ENCODE measurements at places on chromosomes 11 and 22.

DNA sequence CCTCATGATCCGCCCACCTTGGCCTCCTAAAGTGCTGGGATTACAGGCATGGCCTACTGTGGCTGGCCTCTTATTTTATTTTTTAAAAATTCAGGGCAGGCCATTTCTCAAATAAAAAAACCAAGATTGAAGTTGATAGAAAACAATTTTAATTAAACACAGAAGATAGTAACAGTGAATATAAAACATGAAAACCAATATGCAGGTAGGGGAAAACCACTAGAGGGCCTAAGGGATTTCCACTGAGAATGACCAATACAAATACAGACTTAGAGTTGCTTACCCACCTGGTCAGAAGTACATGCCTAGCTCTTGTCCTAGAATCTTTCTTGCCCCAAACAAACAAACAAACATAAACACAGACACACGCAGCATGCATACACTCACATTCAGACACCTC lies 1.7 kb upstream of the RTCB start:
- peak; percentile 13 for DNase-seq

- no peak for DNase-seq
Observed at GRCh38 chr22:37514526-37515051, 4.6 kb downstream of the CARD10 start.

DNA sequence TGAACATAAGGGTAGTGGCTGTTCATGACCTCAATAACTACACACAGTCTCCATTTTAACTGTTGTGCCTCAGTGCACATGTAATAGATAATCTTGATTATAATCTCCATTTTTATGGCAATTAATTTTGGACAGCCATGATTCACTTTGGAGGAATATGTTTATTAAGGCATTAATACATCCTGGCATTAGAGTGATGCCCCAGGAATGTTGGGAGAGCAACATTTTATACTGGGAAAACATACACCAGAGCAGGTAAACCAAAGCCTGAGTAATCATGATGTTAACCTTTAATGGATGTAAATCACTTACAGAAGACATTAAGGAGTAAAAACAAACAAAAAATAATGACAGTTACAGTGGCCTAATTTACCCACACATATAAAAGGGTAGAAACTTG lies 886.3 kb upstream of the RAG2 start:
- DNase-seq, result no peak

DNA sequence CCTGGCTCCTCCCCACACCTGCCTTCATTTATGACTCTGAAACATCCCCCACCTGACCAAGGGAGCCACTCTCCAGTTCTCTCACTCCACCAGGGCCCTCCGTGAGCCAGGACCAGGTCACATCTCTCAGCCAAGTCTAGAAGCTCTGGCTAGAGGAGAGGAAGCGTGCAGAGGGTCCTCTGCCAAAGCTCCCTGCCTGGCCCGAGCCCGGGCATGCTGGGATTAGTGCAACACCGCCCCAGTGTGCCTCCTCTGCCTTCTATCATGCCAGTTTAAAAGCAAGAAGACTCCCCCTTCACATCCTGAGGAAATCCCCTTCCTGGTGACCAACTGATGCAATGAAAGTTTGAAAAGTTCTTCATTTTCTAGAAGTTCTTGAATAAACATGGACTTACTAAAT lies 23.5 kb downstream of the TP53AIP1 start:
- no peak for DNase-seq

GRCh38 chr11:61022311-61023085 lies 51.0 kb downstream of the CD6 start:
- no peak for DNase-seq

GRCh38 chr11:131681920-131682319 lies 311.5 kb downstream of the NTM start:
- no peak for DNase-seq

- no peak for DNase-seq
Observed at GRCh38 chr11:27874998-27875830, 175.0 kb upstream of the BDNF start.

- DNase-seq, result no peak
Observed at GRCh38 chr22:48258811-48259210, 1496.4 kb downstream of the TBC1D22A start.

DNA sequence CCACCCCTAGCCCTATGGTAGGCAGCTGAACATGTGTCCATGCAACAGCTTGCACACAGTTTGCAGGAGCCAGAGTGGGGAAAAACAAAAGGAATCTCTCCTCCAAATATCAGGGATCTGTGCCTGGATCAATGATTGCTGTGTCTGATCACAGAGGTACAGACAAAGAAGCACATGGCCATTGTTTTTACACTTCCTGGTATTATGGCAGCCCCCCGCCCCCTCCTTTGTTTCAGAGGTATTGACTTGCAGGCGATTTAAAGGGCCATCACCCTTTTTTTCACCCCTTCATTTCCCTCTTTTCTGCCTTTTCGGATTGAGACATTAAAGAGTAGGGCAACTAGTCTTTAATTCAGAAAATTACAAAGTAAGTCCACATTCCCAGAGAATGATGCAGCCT lies 453.0 kb upstream of the LUZP2 start:
- DNase-seq, result no peak

DNA sequence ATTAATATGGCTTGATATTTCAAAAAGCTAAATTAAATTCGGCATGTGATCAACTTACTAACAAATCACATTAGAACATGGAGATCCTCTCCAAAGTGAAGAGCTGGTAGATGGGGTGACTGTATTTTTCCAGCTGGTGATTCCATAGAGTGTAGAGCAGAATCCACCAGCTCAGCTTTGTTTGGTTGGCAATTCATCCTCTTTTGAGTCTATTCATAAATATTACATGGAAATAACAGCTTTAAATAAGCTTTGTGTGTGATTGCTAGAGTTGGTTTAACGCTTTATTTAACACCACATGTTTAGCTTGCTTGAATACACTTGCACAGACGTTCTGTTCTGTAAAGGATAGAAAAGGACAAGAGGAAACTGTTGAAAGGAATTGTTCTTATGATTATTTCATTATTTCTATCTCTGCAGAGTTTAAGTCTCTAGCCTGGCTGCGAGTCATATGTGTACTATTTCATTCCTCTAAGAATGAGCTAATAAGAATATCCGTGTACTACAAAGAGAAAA lies 738.3 kb upstream of the KIRREL3 start:
- DNase-seq, result no peak

DNA sequence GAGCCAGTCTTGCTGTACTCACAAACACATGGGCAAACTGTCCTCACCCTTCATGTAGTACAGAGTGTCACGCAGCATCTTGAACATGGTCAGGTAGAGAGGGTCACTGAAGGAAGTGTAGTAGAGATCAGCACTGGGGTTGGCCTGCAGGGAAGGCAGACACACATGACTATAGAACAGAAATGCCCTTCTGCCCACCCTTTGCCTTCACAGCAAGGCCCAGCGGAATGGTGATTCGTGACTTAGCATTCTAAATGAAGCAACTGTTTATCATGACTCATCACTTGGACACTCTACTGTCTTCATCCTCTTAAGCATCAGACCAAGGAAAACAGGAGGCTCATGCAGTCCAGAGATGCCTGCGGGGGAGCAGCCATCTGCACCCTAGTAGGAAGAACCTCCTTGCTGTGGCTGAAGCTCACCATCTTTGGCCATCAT lies 33.4 kb downstream of the SERPIND1 start:
- DNase-seq, result peak; percentile 96

- DNase-seq, result peak; percentile 68
Observed at GRCh38 chr11:65500387-65501185, 1.7 kb downstream of the MALAT1 start.

DNA sequence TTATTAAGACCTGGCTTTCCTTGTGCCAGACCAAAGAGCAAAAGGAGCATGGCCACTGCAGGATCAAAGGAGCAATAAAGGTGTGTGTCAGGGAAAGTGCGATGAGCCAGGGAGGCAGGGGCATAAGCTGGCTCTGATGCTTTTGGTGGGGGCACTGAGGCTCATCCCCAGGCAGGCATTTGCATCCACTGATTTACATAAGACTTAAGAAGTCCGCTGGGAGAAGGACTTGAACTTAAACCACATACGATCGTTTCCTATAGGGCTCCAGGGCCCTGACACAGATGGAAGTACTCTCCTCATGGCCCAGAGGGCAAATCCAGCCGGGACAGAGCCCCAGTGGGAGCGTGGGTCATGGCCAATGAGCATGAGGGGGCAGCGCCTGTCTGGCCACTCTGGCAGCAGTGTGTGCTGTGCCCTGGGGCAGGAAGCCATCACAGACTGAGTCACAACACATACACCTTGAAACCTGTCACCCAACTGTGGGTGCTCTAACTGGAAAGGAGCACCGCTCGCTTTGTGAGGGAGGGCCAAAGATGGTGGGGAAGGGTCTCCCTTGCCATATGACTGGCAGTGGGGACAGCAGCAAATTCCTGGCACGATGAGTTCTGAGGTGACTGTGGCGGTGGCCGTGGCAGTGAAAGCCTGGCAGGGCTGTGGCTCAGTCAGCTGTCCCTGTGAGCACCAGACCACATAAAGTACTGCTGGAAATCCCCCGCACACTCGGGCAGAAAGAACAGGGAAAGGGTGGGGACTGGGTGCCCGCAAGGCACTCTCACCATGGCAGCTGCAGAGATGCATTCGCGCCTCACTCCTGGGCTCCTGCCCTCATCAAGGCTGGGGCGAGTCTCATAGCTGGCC lies 79.4 kb upstream of the LMO1 start:
- no peak for DNase-seq

DNA sequence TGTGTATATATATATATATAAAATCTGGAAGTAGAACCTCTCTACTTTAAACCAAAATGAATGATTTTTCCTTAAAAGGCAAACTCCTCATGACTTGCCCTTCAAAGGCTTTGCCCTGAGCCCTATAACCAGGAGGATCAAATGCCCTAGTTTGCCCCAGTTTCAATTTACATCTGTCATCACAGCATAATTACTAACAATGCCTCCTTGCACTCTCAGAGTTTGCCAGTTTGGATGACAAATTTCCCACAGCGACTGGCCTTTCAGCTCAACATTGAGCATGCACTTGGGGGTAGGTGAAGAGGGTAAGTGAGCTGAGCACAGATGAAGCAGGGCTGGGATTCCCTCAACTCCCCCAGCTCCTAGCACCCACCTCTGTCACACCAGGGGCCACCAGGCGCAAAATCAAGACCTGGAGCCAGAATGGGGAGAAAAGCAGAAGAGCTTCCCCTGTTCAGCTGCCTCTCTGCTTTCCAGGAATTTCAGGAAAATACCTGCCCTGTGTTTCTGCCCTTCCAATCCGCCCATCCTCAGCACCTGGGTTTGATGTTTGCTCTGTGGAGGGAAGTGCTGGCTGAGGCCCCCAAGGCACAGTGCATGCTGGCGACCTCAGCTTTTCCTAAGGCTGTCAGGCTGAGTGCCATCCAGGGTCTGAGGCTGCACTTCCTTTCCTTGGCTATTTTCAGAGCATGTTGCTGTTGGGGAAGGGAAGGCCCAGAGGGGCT lies 67.5 kb downstream of the ADAMTS15 start:
- DNase-seq, result no peak

GRCh38 chr11:80034801-80035200 lies 594.0 kb upstream of the TENM4 start:
- no peak for DNase-seq

DNA sequence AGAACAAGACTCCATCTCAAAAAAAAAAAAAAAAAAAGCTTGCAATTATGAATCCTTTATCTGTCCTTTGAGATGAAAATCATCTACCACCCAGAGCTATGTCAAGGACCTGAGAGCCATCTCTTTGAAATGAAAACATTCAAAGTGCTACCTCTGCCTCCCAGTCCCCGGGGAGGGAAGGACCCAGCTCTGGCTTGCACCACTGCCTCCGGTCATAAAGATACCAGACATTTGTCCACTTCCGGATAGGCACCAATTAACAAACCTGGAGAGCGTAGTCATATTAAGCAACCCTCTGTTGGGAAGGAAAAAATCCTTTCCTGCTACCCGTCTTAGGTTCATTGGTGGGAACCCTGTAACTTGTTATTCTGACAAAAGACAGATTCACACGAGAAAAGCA lies 98.6 kb downstream of the ARHGAP8 start:
- DNase-seq, result no peak

- DNase-seq, result peak; percentile 45
Observed at GRCh38 chr11:14672635-14673034, 29.0 kb downstream of the PDE3B start.
